Effector memory CD4-positive, alpha-beta T cell (primary cell): ENCODE measurements at places on chromosomes 4 and X.

- H3K36me3 ChIP-seq = no peaks in the 10 kb centered on the region
- H3K27me3 ChIP-seq = no peaks in the 10 kb centered on the region
- no peak overlapping the region for H3K27ac ChIP-seq
Observed at GRCh38 chr4:47510506-47511143, 25.6 kb downstream of the ATP10D start.

- H3K4me3 ChIP-seq = no peak overlapping the region
- H3K27me3 ChIP-seq = no peaks in the 10 kb centered on the region
- H3K27ac ChIP-seq = no peak overlapping the region
- DNase-seq = no peak
- H3K4me1 ChIP-seq = no peaks in the 10 kb centered on the region
Observed at GRCh38 chr4:88659890-88660208, 37.8 kb downstream of the NAP1L5 start.

- H3K36me3 ChIP-seq = no peaks in the 10 kb centered on the region
- no peak for DNase-seq
- no peaks in the 10 kb centered on the region for H3K4me1 ChIP-seq
- H3K27me3 ChIP-seq = no peaks in the 10 kb centered on the region
Observed at GRCh38 chr4:162149644-162150043, 14.2 kb downstream of the FSTL5 start.

DNA sequence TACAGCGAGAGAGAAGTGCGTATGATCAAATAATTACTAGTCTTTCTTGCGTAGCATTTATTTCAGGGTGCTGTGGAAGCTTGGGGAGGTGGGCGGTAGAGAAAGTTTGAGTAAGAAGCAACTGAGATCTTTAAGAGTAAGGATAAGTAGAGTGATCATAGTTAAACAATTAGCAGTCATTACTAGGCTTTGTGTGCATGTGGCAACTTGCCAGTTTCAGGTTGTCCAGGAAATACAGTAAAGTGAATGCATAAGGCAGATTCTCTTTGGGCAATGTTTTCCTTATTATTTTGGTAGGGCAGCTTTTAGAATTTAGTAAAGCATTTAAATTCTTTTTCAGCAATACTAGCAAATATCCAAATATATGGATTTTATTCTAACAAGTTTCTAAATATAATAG is 57.0 kb downstream of the HPGDS start:
- H3K27ac ChIP-seq = no peak overlapping the region
- no peaks in the 10 kb centered on the region for H3K4me1 ChIP-seq
- DNase-seq = no peak
- no peaks in the 10 kb centered on the region for H3K27me3 ChIP-seq
- H3K4me3 ChIP-seq = no peak overlapping the region

- no peak overlapping the region for H3K4me3 ChIP-seq
- H3K27ac ChIP-seq = no peak overlapping the region
- no peaks in the 10 kb centered on the region for H3K4me1 ChIP-seq
- DNase-seq = no peak
Observed at GRCh38 chr4:28435314-28435713, 1574.7 kb downstream of the STIM2 start.
